ENCODE measurements at places on chromosomes 7 and 10.

DNA sequence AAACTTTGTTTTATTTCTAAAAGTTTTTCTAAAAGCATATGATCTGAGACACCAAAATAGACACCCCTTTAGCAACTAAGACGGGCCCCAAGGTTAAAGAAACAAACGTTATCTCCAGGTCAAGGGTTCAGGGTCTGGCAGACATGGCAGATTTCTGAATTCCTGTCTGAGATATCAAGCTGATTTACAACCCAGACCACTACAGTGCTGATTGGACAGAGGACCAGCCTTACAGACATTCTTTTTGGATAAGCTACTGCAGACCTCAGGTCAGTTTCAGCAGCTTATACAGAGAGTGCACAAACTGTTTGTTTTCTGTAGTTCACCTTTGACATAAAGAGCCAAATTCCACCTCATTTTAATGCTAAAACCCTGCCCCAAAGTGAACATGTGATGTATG is 34.8 kb downstream of the SVOPL start:
- no peak for DNase-seq

GRCh38 chr10:83459124-83459523 is 680.2 kb upstream of the GHITM start:
- no peak for DNase-seq

GRCh38 chr7:75650681-75651080 is 88.1 kb downstream of the HIP1 start:
- DNase-seq, result no peak

DNA sequence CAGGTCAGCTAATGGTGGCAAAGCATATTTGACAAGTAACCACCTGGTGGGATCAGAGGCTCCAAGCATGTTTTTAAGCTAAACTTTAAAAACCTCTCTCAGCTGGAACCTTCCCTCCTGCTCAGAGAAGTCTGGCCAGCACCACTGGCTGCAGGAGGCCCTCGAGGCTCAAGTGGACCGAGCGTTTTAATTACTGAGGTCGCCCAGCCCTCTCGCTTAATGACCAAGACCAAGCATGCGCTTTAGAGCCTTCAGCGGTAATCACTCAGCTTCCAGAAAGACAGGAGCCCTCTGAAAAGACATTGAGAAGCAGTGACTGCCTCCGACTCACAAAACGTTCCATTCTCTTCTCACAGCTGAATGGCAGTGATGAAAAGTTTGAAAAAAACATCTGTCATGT is 383.4 kb upstream of the ADARB2 start:
- DNase-seq, result no peak

DNA sequence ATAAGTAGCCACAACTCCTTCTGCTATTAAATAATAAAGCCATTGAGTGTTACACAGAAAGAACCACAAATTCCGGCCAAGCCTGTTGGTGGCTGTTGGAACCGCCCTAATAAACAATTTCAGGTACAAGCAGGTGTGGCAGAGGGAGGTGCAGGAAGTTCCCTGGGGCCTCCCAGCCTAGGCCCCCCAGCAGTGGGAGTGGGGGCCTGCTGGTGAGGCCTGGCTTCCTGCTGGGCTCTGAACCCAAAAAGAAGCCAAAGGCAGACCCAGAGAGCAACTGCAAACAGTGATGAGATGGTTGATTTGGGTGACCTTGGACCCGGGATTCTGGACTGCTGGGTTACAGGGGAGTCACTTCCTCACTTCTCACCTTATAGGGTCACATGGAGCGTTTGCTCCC is 21.0 kb upstream of the LMTK2 start:
- DNase-seq, result no peak

DNA sequence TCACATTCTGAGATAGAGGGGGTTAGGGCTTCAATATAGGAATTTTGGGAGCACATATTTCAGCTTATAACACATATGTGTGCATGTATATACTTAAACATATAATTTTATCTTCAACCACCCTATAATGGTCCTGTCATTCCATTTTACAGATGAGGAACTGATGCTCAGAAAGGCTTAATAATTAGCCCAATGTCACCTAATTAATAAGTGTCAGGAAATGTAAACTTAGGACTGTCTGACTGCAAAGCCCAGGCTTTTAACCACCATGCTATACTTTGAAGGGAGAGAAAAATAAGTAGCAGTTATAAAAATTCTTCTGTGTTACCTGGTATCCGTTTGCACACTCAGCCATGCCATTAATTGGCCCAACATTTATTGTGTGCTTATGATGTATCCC is 172.6 kb downstream of the SKIDA1 start:
- DNase-seq, result no peak

DNA sequence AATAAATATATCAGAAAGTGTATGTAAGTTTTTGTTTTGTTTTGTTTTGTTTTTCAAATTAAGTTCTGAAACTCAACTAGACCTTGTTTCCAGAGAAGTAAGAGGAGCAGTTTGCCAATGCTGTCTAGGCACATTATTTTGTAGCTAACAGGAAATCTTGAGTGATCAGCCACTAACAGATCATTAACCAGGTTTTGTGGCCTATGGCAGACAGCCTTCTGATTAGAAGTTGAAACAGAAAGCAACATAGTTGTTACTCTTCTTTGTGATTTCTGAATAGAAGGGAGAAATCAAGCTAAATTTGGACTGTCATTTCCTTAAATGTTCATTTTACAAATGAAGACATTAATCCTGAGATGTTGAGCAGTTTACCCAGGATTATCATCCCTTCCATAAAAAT is 142.6 kb downstream of the PLXDC2 start:
- DNase-seq, result no peak

Data from activated naive CD8-positive, alpha-beta T cell treated with anti-CD3 and anti-CD28 coated beads, Interleukin-2, amount 50 U/mL, for 16 hours (primary cell).